ENCODE measurements at places on chromosomes 4 and X. TPM values are rescaled to one million over a fixed set of nuclear protein-coding genes. Genes with fewer than 3 reads are reported as not detected.

SLC9B1 gene
- not detected for total RNA-seq

SYP gene
- total RNA-seq = 2.7 TPM

UGT8 gene
- total RNA-seq = 23.1 TPM

CXCL11 gene
- 38.4 TPM for total RNA-seq

YTHDC1 gene
- total RNA-seq = 68.6 TPM

ATOH1 gene
- not detected for total RNA-seq

RNF128 gene
- total RNA-seq = 40.1 TPM

TAF9B gene
- 18.4 TPM for total RNA-seq

CSAG1 gene
- not detected for total RNA-seq

- DNase-seq = peak; percentile 16
Measured at GRCh38 chrX:140572724-140573123, 67.9 kb upstream of the SOX3 start.

- no peak for DNase-seq
Measured at GRCh38 chr4:73718375-73719373, 21.7 kb upstream of the CXCL8 start.

- DNase-seq = no peak
Measured at GRCh38 chr4:33184657-33185290, 2464.6 kb downstream of the PCDH7 start.

DNA sequence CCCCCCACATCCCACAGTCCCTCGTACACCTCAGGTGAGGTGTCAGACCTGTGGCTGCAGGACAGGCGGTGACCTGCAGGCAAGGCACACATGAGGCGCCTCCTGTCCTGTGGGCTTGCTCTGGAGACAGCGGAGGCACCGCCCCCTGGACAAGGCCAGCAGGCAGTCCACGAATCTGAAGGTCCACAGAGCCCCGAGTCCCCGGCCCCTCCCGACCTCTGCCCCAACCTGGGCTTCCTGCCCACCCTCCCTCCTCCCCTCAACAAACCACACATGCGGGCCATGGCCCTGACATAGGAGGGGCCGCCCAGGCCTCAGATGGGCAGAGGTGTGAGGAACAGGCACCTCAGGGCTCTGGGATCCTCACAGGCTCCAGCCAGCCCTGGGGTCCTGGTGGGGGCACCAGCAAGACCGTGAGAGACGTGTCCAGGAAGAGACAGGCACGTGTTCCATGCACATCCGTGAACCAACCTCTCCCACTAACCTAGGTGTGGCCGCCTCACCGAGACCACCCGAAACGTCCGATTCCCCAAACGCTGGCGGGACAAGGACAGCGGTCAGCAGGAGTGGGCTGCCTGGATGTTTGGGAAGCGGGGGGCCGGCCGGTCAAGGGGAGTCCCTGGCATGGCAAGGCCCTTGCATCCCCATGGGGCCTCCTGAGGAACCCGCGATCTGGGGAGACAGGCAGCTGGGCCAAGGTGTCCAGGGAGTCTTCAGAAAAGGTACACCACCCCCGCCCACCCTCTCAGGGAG, 25.8 kb downstream of the CTBP1 start:
- no peak for DNase-seq

DNA sequence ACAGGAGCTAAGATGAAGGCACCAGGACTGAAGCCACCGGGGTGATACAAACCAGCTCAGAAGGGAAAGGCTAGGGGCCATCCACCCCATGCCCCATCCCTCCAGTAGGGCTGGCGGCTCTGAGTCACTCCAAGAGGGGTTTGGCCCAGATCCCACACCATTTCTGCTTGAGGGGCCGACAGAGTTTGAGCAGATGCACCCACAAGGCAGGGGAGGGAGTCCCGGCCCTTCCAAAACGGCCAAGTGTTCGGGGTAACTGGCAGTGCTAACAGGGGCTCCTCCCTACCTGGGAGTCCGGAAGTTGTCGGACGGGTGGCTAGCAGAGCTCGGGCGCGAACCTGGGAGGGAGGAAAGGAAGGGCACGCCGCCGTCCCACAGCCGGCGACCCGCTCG, 412 bp downstream of the SLC10A3 start:
- DNase-seq = no peak

DNA sequence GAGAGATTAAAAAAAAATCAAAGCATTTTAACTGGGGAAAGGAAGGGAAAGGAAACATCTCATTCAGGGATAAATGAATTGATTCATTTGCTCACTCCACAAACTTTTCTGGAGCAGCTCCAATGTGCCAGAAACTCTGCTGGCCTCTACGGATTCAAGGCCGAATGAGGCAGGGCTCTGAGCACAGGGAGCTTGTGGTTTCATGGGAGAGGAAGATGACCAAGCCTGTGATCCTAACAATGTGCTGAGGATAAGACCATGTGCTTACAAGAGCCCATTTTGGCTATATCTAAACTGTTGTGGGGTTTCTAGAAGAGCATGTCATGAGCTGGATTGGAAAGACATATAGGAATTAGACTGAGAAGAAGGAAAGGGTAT, 137.5 kb downstream of the ZNF674 start:
- DNase-seq = no peak

- no peak for DNase-seq
Measured at GRCh38 chr4:36208893-36209473, 35.3 kb downstream of the ARAP2 start.

DNA sequence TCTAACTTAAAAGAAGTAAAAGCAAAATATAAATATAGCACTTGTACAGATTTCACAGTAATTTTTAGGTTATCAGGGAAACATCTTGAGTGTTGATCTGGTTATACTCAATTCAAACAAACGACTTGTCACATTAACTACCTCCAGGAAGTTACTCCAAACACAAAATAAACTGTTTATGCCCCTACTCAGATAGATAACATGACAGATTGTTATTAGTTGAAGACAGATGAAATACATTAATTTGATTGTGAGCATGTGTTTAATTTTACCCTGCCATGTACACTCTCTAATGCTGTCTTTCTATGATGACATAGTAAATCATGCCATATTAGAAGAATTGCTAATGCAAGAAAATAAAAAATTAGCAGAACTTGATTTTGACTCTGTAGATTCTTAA, 88.0 kb downstream of the RAB28 start:
- DNase-seq = no peak

DNA sequence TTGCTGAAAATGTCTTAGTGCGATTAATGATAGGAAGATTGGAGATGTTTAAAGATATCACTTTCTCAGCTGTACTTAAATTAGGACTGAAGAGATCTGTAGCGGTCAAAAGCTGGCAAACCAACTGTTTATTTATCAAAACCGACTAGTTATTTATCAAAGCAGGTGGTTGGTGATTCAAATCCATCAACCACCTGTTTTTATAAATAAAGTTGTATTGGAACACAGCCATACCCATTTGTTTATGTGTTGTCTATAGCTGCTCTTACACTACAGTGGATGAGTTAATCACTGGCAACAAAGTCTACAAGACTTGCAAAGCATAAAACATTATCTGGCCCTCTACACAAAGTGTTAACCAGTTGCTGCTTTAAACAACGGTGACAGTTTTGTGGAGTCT, 76.8 kb downstream of the IL15 start:
- DNase-seq = no peak

DNA sequence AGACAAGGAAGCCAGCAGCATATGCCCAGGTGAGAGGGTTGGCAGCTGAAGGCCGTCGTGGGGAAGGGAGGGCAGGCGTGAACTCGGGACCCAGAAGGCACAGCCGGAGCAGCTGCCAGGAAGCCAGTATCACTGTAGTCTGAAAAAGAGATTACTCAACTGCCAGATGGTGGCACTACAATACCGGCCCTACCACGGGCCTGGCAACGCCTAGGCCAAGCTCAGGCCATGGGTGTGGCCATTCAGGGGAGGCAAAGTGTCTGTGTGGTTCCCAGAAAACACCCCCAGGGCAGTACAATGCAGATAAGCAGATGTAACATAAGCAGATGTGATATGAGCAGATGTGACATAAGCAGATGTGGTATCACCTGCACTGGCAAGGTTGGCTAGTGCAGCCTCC, 236.0 kb downstream of the AFAP1 start:
- DNase-seq = no peak

DNA sequence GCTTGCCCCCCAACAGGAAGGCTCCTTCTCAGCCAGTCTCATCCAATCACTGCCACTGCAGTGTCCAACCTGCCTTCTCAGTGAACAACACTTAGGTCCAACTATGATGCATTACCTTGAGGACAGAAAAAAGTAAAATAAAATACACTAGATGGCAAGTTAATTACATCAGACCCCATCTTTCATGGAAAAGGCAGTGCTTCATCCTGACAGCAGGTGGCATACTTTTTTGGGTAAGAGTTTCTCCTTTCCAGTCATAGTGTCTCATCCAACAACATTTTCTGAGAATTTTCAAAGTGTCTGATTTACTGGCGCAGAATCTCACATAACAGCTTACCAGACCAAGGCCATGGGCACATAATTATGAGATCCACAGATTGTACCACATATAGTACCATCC, 1742.8 kb downstream of the PCDH7 start:
- DNase-seq = no peak

DNA sequence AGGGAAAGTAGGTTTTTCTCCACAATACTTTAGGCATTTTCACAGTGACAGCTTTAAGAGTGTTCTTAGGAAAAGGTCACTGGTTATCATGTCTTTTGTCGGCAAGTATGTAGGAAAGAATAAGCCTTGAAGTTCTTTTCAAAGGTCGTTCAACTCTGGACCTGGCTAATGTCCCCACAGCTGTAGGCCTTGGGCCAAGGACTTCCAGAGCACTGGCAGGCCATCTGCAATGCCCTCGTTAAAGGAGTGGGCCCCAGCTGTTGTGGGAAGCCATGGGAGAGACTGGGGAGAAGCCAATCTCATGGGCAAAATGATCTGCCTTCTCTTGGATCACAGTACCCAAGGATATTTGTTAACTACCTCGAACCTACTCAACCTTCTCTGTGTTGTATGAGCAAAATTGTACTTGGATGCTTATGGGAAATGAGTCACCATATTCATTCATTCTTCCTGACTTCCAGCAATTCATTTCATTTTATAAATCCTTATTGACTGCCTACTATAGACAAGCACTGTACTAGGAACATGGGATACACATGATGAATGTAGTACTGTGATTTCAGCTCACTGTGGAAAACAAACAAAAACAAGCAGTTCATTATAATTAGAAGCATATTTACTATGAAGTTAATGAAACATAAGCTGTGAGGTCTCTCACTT, 141.1 kb upstream of the KIT start:
- DNase-seq = no peak

DNA sequence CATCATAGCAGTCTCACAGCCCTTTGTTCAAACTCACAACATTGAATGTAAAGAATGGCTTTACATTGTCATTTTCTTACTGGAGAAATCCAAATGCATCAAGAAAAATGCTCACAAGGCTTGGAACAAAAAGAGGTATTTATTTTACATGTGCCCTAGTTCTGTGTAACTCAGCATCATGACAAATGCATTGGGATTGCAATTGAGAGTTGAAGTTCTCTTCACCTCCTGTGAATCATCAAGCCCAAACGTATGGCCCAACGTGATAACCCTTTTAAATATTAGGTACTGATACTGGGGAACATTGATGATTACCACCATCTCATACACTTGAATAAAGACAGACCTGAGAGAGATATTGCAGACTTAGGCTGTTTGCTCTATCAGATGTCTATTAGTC, 61.6 kb downstream of the GASK1B start:
- DNase-seq = no peak

DNA sequence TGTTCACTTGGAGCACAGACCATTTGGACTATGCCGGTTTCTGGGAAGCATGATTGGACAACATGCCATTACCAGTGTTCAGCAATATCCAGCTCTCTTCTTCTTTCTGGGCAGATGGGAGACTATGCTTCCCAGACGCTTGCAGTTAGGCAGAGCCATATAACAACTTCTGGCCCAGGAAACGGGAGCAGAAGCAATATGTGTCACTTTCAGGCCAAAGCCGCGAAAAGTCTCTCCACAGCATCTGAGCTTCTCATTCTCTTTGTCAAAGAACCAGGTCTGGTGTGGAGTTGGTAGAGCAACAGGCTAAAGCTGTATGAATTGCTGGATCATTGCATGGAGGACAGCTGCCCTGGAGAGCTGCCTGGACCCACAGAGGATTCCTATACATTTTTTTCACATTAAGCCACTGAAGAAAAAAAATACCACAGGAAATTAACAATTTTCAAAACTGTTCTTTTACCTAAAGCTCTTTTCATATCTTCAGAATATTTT, 131.4 kb upstream of the FRG1 start:
- no peak for DNase-seq

- DNase-seq = no peak
Measured at GRCh38 chr4:6727081-6727942, 11.3 kb downstream of the BLOC1S4 start.

DNA sequence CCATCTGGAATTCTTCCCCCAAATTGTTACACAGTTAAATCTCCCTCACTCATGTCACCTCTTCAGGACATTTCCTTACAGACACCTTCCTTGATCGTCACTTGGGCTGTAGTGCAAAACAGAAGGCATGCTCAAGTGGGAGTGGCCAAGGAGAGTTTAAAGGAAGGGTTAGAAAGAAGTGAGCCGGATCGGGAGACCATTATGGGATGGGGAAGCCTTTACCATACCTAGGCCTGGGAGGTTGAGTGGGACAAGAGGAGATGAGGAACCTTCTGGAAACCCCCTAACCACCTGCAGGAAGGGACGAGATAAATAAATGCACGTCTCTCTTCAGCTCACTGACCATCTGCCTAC, 102.7 kb downstream of the UCHL1 start:
- no peak for DNase-seq

DNA sequence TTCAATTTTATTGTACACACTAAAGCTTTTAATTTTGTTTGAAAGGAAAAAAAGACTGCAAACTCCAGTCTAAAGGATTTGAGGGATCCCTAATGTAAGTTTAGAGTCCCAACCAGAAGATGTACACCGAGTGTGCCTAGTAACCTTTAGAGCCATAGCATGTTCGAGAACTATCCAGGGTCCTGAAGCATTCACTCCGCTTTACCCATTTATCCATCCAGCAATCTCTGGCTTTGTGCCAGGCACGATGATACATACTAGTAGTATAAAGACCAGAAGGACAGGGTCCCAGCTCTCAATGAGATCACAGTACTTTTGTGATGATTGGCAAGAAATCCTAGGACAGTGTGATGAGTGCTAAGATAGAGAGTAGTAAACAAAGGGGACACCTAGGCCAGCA, 168.7 kb downstream of the STK32B start:
- DNase-seq = no peak

DNA sequence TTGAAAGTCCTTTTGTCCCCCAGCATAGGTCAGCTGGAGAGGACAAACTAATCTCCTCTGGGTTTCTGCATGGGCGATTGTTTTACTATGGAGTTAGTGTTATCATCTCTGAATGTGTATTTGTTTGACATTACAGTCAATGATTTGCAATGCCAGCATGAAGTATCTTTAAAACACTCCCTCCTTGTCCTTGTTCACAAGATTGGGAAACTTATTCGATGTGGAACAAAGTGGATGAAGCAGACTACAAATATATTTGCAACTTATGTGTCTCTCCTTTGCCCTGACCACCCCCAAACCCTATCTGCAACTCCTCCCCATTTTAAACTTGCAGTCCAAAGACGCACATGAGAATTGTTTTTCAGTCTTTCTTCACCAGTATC, 1.5 kb upstream of the PITX2 start:
- DNase-seq = no peak

DNA sequence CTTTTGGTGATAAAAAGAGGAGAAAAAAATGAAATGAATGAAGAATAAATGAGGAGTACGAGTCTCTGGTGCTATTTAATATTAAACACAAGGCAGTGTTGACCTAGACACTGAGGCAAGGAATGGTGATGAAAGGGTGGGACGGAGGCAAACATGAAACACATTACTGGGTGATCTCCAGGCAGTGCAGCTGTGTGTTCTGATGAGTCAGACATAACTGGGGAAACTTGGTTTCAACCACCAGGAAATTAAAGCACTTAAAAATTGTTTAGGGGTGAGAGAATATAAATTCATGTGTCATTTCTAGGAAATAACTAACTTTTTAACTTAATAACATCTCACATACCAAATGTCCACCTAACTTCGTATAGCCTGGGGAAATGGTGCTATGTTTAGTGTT, 19.7 kb upstream of the CXCL6 start:
- peak; percentile 49 for DNase-seq

Data from Calu3 (cell line).